Stimulated activated effector memory CD8-positive, alpha-beta T cell treated with anti-CD3 and anti-CD28 coated beads, Interleukin-12 subunit alpha, Interleukin-12 subunit beta, amount 100 ng/mL, for 72 hours (primary cell): ENCODE measurements at places on chromosomes 3 and 15.

DNA sequence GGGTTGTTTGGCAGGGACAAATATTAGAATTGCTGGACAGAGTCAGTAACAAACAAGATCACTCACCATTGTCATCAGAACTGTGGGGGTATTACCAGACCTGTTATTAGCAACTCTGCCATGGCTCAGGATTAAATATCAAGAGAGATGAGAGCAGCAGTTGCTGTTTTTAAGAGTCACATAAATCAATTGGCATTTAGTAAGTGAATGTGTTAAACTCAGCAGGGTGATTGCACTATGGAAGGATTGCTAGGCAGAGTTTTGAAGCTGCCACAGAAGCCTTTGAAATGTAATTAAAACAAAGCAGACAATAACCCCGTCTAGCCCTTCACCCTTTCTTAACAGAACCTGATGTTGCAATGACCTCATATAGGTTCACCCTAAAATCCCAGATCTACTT, 238.8 kb downstream of the GAP43 start:
- DNase-seq = no peak

DNA sequence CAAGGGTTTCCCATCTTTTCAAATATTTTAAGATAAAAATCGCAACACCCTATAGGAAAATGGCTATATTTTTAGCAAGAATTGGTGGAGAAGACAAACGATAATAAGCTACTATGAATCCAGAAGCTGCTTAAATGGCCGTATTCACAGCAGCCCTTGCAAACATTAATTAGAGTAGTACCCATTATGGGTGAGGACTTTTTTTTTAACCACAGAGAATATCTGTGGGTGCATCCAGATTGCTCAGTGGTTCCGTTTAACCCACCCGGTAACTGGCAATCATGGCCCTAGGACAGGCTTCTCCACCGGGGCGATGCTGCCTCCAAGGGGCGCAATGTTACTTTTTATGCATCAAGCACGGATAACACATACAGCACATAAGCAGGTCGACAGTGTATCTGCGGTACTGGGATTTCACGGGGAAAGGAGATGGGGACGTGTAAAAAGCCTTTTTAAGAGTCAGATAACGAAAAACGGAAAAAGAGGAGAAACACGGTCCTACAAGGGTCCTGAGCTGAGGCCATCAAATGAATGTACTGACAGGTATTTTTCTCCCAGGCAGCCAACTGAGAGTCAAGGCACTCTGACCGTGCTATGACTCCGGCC, 968 bp upstream of the TMEM266 start:
- DNase-seq = peak; percentile 54

- no peak for DNase-seq
These were observed 4.3 kb downstream of the WDR48 start for GRCh38 chr3:39056151-39056550.

DNA sequence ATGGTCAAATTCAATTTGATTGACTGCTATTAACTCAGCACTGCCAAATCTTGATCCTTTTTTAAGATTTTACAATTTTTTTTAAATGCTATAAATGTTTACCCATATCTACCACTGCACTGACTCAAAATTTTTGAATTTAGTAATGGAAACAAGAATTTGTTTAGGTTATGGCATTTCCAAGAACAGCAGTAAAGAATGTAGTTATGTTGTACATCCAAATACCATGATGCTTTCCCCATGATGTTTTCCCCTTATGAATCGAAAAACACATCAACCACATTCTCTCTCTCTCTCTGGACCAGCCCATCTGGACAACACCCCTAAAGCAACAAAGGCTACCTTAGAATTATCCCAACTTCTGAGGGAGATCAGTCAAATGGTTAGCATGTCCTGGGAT, 14.2 kb downstream of the CHRM5 start:
- no peak for DNase-seq

- DNase-seq = no peak
These were observed 300.6 kb downstream of the FOXP1 start for GRCh38 chr3:71282976-71283375.

- no peak for DNase-seq
These were observed 301.2 kb upstream of the ARHGEF26 start for GRCh38 chr3:153820035-153820434.

- DNase-seq = peak; percentile 71
These were observed 1.5 kb downstream of the ARHGEF3 start for GRCh38 chr3:56800130-56800831.

DNA sequence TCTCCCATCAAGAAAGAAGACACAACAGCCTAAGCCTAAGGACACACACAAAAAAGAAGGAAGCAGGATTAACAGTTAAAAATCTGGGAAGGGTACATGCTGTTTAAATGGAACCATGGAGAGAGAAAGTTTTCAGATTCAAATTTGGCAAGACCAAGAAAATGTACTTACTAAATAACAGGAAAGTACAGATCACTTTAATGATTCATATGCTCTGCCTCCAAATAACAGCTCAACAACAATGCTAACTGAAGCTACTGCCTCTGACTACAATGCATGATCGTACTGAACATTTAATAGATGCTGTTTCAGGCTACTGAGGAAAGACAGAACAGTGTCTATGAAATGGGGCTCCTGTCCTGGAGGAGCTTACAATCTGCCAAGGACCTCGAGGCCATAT, 8.4 kb upstream of the NMB start:
- no peak for DNase-seq

GRCh38 chr15:34753236-34753894, 1.4 kb downstream of the GJD2 start:
- no peak for DNase-seq

GRCh38 chr3:170513642-170514041, 72.2 kb downstream of the SLC7A14 start:
- DNase-seq = no peak

DNA sequence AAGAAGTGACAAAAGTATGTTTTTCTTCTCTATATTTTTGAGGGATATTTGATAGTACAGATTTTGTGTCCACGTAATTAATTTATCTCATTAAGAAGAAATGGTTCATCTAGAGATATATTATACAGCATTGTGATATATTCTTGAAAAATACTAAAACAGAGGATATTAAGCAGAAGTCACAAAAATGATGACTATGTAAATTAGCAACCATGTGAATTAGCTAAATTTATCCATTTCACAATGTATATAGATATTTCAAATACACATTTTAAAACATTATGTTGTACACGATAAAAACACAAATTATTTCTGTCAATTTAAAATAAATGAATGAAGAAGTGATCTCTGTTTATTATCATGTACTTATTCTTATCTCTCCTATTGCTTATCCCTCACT, 989.5 kb downstream of the TUSC7 start:
- no peak for DNase-seq

DNA sequence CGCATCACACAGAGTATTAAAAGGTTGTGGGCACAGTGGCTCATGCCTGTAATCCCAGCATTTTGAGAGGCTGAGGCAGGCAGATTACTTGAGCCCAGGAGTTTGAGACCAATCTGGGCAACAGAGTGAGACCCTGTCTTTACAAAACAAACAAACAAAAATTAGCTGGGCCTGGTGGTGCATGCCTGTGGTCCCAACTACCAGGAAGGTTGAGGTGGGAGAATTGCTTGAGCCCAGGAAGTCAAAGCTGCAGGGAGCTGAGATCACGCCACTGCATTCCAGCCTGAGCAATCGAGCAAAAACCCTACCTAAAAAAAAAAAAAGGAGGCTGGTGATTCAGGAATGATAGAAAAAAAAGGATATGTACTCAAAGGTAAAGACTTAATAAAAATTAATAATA, 28.2 kb upstream of the ST6GAL1 start:
- DNase-seq = no peak

DNA sequence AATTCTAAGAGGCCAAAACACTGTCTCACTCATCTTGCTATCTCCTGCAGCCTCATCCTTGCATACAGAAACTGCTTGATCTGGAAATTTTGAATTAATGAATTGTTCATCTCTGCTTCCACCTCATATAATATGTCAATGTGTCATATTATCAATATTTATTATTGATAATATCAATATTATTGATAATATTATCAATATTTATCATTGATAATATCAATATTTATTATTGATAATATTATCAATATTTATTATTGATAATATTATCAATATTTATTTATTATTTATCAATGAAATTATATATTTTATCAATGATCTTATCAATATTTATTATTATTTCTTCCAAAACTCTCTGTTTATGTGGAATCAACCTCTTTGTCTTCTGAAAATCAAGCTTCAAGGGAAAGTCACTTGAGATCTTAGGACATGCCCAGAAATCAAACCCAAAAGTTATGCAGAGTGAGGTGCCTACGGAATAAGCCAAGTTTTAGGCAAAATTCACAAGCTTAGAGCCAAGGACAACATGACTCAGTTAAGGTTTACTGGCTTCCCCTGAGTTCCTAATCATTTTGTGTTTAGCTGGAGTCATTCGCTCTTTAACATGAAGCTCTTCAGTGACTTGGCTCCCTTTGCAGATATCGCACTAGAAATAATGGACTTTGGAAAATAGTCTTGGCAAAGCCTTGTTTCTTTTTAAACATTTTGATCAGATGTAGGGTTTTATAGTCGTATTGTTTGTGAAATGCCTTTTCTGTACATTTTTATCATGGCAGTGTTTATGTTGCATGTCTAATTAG, 297.1 kb upstream of the RARB start:
- DNase-seq = no peak

DNA sequence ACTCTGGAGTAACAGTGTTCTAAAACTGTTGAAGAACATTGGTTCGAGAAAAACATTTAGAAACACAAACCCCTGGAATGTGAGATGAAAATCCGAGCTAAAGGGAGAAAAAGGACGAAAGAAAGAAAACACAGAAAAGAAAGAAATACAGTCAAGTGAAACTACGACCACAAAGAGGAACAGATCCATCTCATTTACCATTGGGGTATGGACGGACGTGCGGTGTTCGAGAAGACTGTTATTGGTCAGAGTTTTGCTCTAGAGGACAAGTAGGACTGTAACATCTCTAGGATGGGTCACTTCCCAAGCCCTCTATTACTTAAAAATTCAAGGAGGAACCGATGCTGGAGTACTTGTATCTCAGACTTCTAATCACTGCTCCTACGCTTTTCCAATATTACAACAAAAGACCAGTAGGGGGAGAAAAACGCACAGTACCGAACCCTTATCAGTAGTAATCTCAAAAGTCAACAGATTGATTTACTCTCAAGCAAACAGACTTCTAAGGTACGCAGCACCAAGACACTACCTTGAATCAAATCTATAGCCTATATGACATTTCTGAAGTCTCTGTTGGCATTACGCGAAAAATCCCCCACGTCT, 1.1 kb upstream of the PIK3CA start:
- DNase-seq = no peak

GRCh38 chr3:71066849-71067261, 516.7 kb downstream of the FOXP1 start:
- peak; percentile 66 for DNase-seq

DNA sequence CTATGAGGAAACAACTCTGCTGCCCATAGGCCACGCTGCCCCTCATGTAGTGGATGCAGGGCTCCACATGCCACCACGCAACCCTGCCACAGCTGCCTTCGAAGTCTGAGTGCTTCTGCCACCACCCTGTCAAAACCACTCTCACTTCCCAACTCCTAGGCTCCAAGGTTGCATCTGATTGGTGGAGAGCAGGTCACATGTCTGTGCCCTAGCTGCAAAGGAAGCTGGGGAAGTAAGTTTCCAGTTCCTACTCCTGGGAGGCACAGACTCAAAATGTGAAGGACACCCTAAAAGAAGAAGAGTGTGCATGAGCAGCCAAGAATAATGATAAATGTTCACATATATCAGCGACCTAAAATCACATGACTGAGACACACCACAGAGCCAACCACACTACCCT, 31.9 kb upstream of the TICRR start:
- DNase-seq = no peak

DNA sequence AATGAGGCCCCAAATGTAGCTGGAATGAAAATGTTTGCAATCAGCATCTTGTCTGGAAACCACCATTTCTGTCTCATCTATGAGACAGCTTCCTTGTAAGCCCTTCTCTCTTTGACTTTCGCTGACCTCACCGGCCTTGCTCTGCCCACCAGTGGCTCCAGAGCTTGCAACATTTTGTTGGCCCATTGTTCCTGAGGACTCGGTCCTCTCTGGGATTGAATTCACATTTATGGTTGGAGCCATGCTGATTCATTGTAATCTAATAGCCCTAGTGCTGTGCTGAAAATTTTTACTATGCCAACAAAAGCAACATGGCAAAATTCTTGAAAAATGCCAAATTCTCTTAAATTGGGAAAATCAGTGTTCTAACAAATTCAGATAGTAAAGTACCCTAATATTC, 37.2 kb downstream of the ABHD5 start:
- no peak for DNase-seq

DNA sequence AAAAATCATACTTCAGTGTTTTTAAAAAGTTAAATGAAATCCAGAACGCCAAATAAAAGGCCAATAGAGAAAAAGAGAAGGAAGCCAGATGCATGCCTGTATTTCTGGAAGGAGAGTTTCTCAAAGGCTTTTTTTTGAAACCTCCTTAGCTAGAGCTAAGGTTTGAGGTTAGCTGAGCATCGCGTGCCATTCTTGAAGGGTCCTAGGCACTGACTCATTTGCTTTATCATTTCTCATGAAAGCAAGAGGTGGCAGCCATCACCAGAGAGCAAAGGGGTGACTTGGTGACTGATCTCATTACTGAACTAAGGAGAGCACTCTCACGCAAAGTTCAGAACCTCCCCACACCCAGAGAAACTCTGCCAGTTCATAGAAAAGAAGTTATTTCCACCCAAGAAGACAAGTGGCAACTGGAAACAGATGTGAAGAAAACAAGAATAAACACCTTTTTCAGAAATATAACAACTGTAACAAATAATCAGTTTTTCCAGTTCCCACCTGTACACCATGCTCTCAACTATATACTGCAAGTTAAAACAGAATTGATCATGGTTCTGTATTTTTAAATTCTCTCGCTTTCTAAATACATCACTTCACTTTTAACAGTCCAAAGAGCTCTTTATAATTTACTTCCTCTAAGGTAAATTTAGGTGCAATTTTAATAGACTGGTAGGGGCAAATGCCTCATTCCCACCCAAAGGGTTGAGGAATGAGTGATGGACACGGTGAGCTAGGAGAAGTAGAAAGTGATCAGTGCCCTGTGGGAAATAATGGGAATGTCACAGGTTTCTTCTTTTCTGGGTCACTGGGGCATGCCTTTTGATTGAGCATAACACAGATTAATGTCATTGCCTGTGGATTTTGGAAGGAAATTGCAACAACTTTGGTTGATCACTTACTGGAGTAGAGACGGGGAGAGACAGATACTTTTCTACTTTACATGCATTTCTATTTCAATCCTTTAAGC, 24.7 kb downstream of the GPR15 start:
- DNase-seq = no peak

- DNase-seq = no peak
These were observed 13.3 kb upstream of the PLXND1 start for GRCh38 chr3:129619726-129620162.

DNA sequence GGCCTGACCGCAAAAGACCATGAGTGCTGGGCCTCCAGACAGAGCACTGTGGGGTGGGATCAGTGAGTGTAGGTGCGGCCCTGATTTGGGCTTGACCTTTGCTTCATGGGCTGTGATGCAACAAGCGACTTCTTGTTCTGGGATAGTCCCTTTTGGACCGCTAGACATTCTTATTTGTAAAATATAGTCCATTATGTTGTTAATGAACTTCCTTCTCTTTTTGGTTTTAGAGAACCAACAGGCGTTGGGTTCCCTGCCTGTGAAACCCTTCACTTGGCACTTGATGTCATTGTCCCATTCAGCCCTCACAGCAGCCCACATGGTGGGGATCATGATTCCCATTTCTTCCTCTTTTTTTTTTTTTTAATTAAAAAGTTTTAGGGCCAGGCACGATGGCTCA, 15.8 kb upstream of the TRH start:
- DNase-seq = no peak
